ENCODE measurements at places on chromosomes 4 and X.

DNA sequence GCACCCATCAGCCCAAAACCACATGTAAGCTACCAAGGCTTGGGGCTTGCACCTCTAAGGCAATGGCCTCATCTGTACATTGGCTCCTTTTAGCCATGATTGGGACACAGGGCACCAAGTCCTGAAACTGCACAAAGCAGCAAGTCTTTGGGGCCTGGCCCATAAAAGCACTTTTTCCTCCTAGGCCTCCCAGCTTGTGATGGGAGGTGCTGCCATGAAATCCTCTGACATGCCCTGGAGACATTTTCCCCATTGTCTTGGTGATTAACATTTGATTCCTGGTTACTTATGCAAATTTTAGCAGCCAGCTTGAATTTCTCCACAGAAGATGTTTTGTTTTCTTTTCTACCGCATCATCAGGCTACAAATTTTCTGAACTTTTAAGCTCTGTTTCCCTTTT lies 58.5 kb upstream of the PABPC4L start:
- no peak for DNase-seq

- no peak for DNase-seq
Observed at GRCh38 chr4:46354701-46355262, 35.1 kb downstream of the GABRA2 start.

DNA sequence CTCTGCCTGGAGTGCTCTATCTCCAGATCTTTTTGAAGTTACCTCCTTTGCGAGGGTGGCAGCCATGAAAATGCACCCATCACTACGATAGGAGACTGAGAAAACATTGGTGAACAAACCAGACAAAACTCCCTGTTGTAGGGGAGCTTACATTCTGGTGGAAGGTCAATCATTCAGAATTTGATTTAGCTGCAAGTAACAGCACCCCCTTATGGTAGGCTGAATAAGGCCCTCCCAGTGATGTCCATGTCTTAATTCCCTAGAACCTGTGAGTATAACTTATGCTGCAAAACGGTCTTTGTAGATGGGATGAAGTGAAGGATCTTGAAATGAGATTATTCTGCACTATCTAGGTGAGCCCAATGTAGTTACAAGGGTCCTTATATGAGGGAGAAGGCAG lies 5.6 kb upstream of the TEC start:
- no peak for DNase-seq

DNA sequence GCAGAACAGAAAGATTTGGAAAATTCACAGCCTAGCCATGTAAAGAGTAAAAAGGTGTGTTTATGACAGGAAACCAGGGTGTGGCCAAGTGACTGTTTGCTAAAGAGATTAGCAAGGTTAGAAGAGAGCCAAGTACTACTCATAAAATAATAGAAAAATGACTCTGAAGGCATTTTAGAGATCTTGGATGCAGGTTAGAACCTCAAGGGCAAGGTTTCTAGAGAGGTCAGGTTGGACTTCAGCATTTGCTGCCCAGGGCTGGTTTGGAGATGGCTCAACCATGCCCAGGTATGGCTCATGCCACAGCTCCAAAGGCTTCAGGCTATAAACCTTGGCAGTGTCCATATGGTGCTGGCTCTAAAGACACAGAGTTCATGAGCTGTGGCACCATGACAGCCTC lies 40.6 kb upstream of the ADGRA3 start:
- no peak for DNase-seq

DNA sequence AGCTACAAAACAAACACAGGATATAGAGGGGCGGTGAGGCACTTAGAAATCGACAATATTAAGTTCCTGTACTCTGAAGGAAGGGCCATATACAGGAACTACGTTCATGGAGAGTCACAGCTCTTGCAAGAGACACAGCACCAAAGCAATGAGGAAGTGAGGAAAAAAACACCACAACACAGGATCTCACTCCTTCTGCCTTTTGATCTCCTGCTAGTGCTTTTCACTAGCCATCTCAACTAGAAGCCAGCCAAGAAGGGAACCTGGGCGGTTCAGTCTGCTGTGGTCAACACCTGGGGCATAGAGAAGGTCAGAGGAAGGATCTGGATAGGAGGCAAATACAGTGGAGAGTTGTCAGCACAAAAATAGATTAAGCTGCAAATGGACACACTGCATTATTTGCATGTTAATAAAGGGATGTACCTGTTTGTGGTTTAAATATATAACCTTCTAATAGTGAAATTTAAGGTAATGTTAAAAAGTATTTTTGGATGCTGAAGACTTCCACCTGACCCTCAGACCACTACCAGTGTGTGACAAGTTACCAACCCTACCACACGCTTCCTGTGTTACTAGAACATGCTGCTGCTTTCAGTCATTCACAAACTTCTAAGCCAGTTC lies 104.6 kb downstream of the DTHD1 start:
- DNase-seq: no peak

GRCh38 chr4:100461807-100462605 lies 55.8 kb downstream of the EMCN start:
- no peak for DNase-seq

DNA sequence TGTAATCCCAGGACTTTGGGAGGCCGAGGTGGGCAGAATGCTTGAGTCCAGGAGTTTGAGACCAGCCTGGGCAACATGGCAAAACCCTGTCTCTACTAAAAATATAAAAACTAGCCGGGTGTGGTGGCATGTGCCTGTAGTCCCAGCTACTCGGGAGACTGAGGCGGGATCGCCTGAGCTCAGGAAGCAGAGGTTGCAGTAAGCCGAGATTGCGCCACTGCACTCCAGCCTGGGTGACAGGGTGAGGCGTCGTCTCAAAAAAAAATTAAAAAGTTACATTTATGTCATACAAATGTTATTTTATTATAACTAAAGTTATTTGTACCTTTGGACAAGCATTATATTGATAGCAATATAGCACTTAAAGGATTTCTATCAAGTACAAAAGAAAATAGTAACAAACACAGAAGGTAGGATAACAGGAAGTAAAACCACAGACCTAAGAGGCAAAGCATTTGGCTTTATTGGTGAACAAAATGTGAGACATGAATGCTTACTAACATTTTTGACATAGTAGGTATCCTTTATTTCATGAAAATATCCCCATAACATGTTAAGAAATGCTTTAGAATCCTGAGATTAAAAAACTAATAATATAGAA lies 51.5 kb downstream of the TMEM165 start:
- no peak for DNase-seq

DNA sequence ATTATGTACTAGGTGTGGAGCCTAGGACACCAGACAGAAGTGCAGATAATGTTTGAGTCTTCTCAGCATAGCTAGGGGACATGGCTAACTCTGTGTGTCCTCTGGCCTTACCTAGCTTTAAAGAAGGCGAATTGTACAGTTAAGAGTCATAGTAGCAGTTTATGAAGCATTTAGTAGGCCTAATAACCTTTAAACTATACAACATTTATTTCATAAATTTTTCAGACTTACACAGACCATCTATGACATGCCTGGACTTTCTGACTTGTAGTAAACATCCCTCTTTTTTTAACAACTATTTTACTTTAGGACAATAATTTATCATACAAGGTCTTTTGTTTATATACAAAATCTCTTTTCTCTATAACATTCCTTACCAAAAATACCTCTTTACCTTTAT lies 37.4 kb downstream of the ETNPPL start:
- DNase-seq: no peak

- no peak for DNase-seq
Observed at GRCh38 chr4:92600638-92601037, 296.9 kb downstream of the GRID2 start.

DNA sequence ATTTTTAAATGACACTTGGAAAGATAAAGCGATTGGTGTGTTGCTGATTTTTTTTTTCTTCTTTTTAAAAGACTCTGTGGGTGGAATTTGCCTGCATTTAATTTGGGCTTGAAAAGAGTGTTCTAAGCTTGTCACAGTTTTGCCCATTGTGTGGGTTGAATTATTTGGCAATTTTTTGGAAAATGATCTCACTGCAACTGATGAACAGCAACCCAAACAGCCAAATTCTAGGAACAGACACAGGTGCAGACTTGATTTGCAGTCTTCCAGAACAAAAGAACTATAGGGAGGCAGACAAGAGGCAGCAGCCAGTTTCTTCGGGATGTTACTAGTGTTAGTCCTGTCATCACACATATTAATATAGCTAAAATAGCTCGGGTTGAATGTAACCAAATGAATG lies 40.5 kb downstream of the CASP6 start:
- DNase-seq: no peak

- DNase-seq: no peak
Observed at GRCh38 chr4:121943941-121944340, 7.9 kb downstream of the TRPC3 start.

GRCh38 chr4:181860668-181861067 lies 382.5 kb upstream of the TENM3 start:
- DNase-seq: no peak

GRCh38 chr4:2961421-2961810 lies 1.8 kb downstream of the NOP14 start:
- no peak for DNase-seq

DNA sequence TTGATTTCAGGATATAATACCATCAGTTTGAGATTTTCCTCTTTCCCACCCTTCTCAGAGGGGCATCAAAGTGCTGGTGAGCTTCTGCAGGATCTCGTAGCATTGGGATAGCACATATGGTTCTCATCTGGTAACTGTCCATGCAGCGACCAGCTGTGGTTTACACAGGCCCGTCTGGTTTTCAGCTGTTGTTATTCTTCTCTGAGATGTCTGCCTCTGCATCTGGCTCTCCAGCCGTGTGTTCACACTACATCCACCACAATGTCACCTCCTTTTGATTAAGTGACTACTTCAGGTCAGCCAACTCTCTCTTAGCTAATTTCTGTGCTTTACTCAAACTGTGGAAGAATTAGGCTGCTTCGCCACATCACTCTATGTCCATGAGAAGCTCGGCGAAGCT lies 676.7 kb upstream of the TENM3 start:
- no peak for DNase-seq

DNA sequence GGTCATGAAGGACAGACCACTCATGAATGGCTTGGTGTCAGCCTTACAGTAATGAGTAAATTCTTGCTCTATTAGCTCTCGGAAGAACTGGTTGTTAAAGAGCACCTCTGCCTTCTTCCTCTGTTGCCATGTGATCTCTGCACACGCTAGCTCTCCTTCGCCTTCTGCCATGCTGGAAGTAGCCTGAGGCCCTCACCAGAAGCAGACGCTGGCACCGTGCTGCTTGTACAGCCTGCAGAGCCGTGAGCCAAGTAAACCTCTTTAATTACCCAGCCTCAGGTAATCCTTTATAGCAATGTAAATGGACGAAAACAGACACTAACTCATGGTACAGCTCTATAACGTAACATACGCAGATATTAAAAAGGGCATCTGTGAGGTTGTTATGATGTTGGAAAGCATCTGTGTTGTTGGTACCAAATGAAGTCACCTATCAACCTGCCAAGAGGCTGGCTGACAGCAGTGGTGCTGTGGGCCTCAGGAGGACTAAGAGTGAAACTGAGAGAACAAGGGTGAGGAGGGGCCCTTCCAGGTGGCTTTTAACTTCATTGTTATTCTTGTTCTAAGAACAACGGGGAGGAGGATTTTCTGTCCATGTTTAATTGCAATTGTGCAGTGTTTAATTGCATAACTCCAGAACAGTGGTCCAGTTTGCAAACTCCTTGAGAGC lies 69.2 kb downstream of the CRMP1 start:
- DNase-seq: no peak

GRCh38 chr4:44725166-44725565 lies 1.2 kb downstream of the GNPDA2 start:
- DNase-seq: no peak

DNA sequence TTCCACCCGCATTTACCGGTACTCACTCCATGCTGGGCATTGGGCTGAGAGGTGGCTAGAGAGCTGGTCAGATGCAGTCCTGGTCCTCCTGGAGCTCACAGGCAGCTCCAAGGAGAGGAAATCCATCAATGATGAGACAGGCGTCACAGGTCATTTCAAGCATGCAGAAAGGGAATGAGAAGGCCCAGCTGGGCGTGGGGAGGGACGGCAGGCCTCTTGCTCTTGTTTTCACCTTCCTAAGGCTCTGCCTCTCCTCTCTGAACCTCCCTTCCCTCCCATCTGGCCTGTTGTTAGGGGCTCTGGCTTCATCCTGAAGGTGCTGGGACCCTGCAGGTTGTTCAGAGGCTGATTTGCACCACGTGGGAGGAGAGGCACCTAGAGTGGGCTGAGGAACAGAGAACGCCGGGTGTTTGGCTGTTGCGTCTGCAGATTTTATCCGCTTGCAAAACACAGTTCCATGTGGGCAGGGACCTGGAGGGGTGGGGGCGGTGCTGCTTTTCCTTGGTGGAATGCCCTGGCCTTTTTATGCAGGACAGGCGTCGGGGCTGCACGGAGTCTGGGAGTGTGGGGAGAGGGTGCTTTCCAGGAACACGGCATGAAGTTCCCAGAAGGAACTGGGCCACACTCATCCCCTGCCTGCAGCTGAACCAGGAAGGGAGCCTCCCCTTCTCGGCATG lies 81.5 kb upstream of the PSAPL1 start:
- DNase-seq: no peak

DNA sequence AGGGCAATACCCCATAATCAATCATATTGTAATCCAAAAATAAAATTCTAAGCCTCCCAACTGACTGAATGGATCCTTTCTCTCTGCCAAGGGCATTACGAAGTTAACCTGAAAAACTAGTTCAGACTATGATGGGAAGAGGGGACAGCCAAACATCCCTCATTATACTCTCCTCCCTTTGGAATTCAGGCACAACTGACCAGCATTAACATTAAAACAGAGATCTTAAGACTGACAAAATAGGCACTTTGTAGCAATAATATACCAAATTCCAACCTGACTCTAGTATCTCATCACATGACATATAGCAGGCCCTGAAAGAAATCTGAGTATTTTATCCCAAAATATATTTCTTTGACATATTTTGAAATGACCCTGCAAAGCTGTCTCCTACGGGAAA lies 55.0 kb upstream of the SPP1 start:
- no peak for DNase-seq

GRCh38 chrX:137707348-137707747 lies 141.4 kb downstream of the ZIC3 start:
- DNase-seq: no peak

DNA sequence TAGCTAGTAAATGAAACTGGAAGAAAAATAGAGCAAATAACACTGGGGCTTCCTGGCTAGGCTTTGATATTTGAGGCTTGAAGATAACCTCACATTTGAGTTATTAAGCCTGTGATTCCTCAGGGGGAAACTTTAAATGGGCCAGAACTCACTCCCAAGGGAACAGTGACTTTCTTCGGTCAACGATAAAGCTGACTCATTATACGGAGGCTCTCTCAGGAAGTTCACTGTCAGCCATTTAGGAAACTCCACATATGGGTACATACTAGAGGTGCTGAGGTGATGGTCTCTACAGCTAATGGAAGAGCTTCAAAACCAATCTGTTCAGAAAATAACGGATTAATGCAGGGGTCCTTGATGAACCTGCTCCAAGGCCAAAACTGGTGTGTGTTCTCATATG lies 120.8 kb downstream of the SH2D1A start:
- no peak for DNase-seq

DNA sequence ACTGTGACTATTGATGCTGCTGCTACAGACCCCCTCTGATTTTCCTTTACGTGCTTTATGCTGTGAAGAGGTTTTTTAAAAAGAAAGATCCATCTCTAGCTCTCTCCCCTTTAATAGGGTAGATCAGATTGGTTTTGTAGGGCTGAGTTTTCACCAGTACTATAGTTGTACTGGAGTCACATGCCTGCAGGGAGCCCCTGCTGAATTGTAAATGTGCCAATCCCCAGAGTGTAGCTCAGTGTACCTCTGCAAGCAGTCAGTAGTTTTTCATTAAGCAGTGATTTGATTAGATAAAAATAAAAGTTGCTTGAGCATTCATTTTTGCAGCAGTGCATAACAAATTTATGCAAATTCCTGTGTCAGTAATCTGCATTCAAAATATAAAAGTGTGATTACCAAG lies 179.2 kb downstream of the IL1RAPL2 start:
- DNase-seq: no peak

GRCh38 chrX:150548251-150548650 lies 20.2 kb upstream of the MTM1 start:
- no peak for DNase-seq
